ENCODE measurements at places on chromosomes 1 and 21.

- no peak for DNase-seq
Observed at GRCh38 chr1:157087030-157087429, 12.6 kb downstream of the ETV3L start.

DNA sequence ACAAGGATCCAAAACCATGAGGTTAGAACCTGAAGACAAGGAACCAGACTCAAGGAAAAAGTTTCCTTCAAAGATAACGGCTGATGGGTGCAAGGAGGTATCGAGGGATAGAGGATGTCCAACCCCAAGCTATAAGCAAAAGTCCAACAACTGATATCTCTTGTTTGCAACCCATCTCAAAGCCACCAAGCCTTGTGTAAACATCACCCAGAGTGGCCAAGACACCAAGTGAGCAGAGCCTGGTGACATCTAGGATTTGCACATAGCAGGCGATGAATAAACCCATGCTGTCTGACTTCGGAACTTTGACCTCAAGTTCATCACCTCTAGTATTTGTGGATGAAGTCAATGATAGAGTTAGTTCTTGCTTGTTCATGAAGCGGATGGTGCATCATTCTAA lies 180.7 kb downstream of the ETS2 start:
- no peak for DNase-seq

DNA sequence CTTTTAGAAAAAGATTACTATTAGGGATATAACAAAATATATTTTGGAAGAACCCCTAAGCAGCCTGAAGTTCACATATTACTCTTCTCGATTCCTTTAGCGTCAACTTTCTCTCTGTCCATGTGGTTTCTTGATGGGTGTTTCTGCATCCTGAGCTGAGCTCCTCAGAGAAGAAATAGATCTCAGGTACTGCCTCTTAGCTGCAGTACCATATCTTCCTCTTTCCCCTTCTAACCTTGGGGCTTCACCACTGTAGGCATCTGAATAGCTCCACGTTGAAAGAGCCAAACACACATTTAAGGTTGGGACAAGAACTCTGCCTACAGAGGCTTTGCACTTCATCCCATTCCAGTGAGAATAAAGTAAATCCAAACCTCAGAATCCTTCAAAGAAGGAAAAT lies 59.2 kb downstream of the SAMSN1 start:
- DNase-seq, result no peak

- peak; percentile 19 for DNase-seq
Observed at GRCh38 chr1:164675342-164675904, 116.4 kb downstream of the PBX1 start.

DNA sequence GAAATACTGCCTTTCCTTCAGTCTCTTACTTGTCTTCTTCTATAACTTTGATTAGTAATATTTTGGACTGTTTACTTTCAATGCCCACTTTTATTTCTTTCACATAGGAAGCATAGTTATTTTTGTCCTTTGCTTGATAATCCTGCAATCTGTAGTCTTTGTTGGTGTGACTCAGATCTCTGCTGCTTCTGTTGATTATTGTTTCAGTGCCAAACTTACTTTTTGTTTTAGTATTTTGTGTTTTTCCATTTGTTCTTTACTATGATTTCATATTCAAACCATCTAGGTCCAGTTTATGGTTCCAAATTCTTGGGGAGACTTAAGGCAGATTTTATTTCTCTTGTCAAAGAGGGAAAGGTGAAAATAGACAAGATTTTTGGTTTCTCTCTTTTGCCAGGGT lies 399.9 kb downstream of the HLX start:
- DNase-seq, result no peak

- DNase-seq, result peak; percentile 97
Observed at GRCh38 chr1:106937104-106937503, 119.4 kb upstream of the PRMT6 start.

DNA sequence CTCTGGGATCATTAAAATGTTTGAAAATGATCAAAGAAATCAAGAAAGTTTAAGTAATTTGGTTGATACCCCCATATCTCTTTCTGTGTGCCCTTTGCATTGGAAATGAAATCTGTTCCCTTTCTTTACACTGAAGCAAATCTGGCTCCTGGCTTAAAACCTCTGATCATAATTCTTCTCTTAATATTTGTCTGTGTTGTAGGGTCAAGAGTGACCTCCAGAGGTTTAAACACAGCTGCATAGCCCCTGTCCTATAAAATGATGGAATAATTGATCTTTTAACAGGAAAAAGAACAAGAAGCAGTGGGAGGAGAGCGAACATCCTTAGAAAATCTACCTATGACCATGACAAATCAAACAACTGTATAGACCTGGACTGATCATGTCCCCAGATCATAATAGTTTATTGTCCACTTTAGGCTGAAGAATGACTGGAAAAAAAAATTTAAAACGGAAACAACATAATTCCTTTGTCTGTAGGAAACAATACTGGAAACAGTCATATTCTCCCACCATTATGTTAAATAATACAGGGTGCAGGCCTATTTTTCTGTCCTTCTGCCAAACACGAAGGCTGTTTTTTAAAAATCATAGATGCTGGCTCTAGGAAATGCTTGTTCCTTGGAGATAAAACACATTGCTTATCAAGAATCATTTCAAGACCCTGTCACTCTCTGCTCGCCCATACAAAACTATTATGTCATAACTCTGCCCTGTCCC lies 184.3 kb downstream of the NEGR1 start:
- no peak for DNase-seq

- peak; percentile 73 for DNase-seq
Observed at GRCh38 chr1:77605246-77606026, 77.0 kb downstream of the ZZZ3 start.

- no peak for DNase-seq
Observed at GRCh38 chr1:193539731-193540459, 353.5 kb upstream of the B3GALT2 start.

- DNase-seq, result no peak
Observed at GRCh38 chr1:19349999-19350398, 37.9 kb downstream of the SLC66A1 start.

GRCh38 chr1:197912739-197913494 lies 4.3 kb upstream of the LHX9 start:
- no peak for DNase-seq

- DNase-seq, result no peak
Observed at GRCh38 chr1:235854347-235854746, 12.4 kb downstream of the LYST start.

GRCh38 chr1:5746611-5747425 lies 245.4 kb downstream of the NPHP4 start:
- DNase-seq, result no peak

GRCh38 chr1:23589585-23589986 lies 30.3 kb upstream of the ID3 start:
- DNase-seq, result no peak

DNA sequence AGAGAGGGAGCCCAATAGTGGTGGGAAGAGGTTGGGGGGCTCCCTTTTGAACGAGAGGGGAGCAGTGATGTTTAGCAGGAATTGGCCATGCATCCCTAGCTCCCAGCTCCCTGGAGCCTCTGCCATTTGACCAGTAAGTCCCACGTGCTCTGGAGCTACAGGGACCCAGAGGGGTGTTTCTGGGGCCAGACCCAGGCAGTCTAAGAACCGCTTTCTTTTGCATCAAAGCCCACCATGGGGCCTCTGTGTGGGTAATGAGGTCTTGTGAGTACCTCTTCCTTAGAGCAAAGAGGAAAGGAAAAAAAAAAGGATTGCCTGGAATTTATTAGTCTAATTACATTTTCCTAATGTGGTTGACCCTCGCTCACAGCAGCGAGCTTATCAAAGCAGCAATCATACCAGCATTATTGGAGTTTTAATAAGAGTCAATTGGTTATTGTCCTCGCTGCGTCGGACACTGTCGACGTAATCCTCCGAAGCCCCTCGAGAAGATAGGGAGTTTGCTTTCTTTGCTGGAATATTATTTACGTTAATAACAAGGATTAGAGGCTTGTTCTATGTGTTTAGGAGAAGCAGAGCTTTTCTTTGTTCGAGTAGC lies 17.6 kb downstream of the ACTL8 start:
- no peak for DNase-seq

GRCh38 chr1:110235181-110235833 lies 25.2 kb downstream of the KCNC4 start:
- DNase-seq, result no peak

GRCh38 chr1:240070188-240070587 lies 21.5 kb upstream of the FMN2 start:
- peak; percentile 24 for DNase-seq

DNA sequence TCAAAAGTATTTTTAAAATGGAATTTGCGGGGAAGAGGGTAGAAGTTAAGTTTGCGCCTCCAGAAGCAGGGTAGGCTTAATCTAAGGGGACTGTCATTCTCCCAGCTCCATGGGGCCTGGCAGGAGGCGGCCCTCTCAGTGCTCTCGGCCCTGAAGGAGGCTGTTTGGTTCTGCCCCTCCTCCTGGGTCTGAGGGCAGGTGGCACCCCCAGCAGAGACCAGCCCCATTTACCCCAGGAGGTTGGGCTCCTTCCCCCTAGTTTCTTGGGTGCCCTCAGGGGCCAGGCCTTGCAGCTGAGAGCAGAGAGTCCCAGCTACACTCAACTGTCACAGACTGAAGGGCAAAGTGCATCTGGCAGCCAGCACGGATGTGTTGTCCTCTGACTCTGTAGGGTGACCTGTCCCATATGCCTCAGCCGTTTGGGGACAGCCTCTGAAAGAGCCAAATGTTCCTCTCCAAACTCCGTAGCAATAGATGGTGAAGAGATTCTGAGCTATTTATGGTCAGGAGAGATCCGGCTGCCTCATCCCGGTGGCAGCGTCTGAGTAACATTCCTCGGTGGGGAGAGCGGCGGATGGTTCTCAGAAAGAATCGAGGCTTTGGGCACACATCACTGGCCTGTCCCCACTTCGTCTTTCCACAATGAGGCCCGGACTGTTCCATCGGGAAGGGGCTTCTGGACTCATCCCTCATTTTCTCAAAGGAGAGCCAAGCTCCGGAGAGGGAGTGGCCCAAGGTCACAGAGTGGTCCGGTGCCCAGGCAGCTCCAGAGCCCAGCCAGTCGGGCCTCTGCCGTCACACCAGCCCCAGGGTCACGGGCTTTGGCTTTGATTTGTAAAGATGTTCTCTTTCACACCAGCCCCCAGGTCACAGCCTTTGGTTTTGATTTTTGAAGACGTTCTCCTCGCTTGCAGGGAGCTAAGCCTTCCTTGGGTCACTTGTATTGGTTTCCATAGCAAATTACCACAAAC lies 424.2 kb upstream of the VAMP3 start:
- no peak for DNase-seq

DNA sequence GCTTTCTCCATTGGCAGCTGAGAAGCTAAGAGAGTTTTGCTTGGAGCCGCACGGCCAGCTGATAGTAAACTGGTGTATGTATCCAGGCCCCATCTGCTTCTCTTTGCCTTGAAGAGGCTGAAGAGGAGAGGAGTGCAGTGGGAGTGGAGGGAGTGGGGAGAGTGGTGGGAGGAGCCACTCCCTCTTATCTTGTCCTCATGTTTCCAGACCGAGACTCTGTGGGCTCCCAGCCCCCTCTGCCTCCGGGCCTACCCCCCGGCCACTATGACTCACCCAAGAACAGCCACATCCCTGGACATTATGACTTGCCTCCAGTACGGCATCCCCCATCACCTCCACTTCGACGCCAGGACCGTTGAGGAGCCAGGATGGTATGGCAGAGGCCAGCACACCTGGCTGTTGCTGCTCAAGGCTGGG lies 6.0 kb upstream of the LRRC71 start:
- peak; percentile 75 for DNase-seq

- no peak for DNase-seq
Observed at GRCh38 chr1:203276916-203277545, 28.3 kb upstream of the BTG2 start.

DNA sequence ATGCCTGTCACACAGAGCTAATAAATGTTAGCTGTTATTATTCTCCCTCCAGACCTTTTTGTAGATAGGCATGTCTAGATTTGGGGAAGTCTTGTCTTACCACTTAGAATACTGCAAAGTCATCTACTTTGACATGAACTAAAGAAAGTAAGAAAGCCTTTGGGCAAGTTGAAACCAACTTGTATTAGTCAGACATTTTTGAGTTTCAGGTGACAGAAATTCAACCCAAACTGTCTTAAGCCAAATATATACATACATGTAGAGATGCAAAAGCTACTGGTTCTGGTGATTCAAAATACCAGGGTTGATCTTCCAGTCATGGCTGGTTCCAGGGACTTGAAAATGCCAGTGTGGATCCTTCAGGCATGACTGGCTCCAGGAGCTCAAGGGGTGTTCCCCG lies 276.8 kb upstream of the TMEM51 start:
- DNase-seq, result no peak

- peak; percentile 63 for DNase-seq
Observed at GRCh38 chr1:215156232-215156631, 73.7 kb downstream of the KCNK2 start.

DNA sequence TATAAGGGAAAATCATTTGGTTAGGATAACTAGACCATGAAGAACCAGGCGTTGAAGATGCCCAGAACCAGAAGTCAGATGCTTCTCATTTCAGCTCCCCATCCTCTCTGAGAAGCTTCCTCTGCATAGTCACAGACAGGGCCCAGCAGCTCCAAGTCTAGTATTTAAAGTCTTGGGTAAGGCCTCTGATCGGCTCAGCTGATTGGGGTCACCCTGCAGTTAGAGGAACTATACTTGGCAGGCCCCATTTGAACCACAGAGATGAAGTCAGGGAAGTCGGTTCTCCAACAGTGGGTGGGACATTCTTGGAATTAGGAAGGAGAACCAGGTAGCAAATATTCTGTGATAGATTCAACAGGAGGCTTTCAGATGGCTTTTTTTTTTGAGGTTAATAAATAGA lies 48.3 kb downstream of the SLC22A15 start:
- DNase-seq, result no peak

- no peak for DNase-seq
Observed at GRCh38 chr1:159584536-159584935, 3.1 kb upstream of the APCS start.

DNA sequence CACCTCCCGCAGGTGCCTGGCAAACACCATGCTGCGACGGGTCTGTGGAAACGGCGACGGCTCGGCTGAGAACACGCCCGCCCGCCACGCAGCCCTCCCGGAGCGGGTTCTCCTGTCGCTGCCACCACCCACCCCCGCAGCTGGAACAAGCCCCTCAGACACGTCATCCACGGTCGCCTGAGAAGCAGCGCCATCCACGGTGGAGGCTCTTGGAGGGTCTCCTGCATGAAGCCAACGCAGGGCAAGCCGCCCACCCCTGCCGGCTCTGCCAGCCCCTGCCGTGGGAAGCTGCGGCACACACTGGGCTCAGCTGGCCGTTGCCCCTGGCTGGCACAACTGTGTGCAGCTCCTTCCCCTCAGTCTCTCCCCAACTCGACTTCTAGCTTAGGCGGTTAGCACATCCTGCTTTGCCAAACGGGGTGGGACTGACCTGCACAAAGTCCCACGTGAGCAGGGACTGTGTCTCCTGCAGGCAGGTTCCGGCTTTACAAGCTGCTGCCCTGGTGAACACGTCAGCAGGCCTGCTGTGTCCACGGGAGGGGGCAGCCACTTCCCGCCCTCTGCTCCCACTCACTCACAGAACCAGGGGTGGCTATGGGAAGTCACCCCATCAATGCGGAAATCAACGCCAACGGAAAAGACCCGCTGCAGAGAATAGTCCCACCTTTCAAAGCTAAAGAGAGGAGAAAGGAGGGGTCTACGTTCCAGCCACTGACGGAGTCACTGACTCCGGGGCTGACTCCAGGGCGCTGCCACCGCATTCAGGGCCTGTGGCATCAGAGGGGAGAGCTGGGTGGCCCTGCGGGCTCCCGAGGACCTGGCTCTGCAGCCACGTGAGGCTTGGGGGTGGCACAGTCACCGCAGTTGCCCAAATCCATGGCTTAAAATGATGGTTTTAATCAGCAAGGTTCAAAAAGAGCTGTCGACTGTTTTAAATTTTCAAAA lies 10.3 kb downstream of the POFUT2 start:
- DNase-seq, result no peak
